ENCODE measurements at places on chromosomes 6 and 20.

GRCh38 chr20:45183084-45183483, 8.4 kb downstream of the PI3 start:
- DNase-seq: no peak

- DNase-seq: no peak
These were observed 175.1 kb downstream of the VEGFA start for GRCh38 chr6:43944908-43945767.

- DNase-seq: no peak
These were observed 170.6 kb downstream of the PHACTR1 start for GRCh38 chr6:12886961-12887775.

DNA sequence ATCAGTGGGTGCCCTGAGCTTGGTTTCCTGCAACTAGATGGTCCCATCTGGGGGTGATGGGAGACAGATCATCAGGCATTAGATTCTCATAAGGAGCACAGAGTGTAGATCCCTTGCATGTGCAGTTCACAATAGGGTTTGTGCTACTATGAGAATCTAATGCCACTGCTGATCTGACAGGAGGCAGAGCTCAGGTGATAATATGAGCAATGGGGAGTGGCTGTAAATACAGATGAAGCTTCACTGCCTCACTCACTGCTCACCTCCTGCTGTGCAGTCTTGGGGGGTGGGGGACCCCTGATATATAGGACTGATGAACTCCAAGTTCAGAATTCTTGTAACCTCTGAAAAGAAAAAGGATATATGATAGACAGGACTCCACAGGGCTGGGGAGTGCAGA, 108.0 kb downstream of the RIN2 start:
- no peak for DNase-seq

DNA sequence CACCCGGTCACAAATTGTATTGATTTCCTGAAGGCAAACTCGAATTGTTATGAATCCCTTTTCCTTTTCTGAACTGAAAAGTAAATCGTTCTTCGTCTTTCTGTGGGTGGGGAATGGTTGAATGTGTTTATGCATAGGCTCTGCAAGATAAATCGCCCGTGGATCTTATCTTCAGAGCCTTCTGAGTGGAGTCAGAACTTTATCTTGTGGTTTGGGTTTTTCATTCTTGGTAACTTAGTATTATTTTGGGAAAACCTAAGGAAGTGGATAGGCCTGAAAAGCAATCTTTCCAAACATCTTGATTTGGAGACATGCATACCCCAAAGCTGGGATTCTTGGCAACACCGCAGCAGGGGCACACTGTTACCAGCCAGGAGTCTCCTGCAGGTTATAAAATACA, 122.4 kb downstream of the MAP3K7 start:
- no peak for DNase-seq

DNA sequence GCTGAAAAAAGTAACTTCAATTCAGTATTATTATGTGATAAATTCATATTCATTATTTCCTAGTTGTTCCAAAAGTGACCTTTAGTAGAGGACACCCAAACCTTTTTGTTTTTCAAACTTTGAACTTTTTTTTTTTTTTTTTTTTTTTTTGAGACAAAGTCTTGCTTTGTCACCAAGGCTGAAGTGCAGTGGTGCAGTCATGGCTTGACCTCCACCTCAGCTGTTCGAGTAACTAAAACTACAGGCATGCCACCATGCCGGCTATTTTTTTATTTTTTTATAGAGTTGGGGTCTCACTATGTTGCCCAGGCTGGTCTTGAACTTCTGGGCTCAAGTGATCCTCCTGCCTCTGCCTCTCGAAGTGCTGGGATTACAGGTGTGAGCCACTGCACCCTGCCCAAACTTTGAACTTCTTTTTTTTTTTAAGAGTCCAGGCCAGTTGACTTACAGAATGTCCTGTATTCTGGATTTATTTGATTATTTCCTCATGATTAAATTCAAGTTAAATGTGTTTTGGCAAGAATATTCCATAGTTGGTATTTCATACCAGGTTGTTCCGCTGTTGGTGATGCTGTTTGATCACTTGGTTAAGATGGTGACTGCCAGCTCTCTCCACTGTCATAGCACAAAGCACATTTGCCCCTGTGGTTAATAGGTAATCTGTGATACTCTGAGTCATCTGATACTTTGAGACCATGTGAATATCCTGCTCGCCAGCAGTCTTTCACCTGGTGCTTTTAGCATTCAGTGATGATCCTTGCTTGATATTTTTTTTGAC, 48.0 kb downstream of the VAPB start:
- no peak for DNase-seq

DNA sequence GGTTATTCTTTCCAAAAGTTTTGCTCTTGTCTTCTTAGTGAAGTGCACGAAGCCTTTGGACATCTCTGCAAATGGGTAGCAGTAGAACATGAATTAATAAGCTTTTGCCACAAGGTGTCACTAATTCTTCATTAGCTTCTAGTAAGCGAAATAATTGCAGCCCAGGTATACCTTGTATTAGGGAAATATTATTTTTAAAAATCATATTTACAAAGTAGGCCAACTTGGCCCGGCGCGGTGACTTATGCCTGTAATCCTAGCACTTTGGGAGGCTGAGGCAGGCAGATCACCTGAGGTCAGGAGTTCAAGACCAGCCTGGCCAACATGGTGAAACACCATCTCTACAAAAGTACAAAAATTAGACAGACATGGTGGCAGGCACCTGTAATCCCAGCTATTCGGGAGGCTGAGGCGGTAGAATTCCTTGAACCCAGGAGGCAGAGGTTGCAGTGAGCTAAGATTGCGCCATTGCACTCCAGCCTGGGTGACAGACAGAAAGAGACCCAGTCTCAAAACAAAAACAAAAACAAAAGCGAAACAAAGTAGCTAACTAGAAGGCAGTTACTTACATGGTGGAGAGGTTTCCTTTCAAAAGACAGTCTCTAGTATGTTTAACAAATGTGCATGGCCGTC, 8.8 kb upstream of the RSPH3 start:
- no peak for DNase-seq

DNA sequence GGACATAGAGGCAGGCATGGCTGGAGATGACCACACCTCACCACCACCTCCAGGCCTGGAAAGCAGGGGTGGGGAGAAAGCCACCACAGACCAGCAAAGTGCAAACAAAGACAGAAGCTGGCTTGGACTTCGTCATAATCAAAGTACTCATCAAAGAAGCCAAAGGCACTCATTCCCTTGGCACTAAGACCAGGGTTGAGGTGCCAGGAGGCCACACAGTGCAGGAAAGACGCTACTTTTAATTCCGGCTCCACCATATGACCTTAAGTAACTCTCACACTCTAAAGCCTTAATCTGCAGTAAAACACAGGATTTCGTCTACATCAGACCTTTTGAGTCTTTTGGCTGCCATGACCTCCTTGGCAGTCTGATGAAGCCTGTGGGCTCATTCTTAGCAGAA, 123.1 kb downstream of the HIVEP2 start:
- no peak for DNase-seq

- no peak for DNase-seq
These were observed 131.7 kb upstream of the COL21A1 start for GRCh38 chr6:56378966-56379585.

- no peak for DNase-seq
These were observed 472 bp upstream of the PAQR8 start for GRCh38 chr6:52361414-52361944.

DNA sequence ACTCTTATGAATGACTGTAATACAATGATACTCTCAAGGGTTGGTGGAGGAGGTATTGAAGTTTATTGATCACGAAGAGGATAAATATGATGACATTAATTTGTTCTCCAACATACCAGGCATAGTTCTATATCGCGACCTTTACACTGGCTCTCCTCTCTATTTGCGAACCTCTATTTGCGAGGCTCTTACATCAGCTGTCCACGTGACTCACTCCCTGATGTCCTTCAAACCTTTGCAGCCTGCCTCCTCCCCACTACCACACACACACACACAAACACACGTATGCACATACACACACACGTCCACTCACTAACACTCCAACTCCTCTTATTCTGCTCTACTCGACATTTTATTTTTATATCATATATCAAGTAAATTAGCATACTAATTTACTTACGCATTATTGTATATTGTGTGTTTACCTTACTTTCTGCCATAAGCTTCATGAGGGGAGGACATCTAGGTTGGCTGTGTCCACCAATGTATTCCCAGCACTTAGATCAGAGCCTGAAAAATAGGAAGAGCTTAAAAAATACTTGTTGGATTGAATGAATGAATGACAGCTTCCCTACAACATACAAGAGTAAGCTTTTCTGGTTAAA, 53.3 kb upstream of the TNFRSF21 start:
- no peak for DNase-seq

- DNase-seq: no peak
These were observed 23.4 kb downstream of the ATRN start for GRCh38 chr20:3494218-3494617.

DNA sequence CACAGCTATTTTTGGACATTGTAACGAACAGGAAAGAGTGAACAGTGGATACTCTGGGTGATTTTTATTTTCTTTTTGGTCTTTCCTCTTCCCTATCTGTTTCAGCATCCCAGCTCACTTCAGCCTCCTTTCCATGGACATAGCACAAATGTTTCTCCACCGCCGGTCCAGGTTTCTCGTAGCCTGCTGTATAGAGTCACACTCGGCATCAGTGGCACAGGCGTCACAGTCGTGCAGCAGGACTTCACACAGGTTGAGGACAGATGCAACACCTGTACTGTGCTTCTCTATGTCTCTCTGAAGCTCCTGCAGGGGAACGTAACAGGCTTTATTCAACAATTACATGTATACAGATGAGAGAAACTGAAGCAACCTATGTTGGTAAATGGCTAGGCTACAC, 348.3 kb downstream of the ESR1 start:
- no peak for DNase-seq

DNA sequence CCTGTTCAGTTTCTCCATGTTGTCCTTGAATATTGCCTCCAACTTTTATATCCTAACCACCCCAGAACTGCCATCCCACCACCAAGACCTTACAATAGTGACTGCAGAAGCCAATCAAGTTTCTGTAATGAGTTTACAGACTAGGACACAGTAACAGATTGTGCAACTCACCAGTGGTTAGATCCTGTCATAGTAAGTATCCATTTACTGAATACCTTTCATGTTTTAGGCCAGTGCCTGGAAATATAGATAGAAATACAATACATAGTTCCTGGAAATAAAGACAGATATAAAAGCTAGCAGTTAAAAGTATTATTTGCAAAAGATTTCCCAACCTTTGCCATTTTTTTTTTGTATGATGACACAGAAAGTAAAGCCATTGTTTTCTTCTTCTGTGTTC, 471.8 kb upstream of the BTBD3 start:
- no peak for DNase-seq

GRCh38 chr20:49247169-49247723, 28.0 kb downstream of the DDX27 start:
- DNase-seq: no peak

DNA sequence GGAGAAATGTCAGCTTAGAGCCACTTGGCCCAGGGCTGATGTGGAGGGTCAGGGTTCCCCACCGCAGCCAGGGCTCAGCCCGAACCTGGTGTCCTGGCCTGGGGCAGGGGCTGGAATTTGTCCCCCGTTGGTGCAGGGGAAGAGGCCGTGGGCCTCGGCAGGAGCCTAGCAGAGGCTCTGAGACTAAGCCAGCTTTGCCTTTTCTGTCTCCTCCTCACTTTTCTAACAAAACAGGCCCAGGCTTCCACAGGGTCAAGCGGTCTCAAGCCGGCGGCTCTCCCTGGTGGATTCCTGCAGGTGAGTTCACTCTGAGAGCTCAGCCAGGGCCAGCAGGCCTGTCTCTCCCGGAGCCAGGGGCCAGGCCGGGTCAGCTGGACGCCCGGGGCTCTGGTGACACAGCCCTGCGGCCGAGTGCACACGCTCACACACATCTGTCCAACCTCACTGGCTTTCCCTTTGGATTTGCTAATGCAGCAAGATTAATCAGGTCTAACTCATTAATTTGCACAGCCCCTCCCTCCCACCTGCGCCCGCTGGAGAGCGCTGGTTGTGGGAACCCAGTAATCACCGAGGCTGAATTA, 2.9 kb upstream of the CHRNA4 start:
- DNase-seq: no peak

DNA sequence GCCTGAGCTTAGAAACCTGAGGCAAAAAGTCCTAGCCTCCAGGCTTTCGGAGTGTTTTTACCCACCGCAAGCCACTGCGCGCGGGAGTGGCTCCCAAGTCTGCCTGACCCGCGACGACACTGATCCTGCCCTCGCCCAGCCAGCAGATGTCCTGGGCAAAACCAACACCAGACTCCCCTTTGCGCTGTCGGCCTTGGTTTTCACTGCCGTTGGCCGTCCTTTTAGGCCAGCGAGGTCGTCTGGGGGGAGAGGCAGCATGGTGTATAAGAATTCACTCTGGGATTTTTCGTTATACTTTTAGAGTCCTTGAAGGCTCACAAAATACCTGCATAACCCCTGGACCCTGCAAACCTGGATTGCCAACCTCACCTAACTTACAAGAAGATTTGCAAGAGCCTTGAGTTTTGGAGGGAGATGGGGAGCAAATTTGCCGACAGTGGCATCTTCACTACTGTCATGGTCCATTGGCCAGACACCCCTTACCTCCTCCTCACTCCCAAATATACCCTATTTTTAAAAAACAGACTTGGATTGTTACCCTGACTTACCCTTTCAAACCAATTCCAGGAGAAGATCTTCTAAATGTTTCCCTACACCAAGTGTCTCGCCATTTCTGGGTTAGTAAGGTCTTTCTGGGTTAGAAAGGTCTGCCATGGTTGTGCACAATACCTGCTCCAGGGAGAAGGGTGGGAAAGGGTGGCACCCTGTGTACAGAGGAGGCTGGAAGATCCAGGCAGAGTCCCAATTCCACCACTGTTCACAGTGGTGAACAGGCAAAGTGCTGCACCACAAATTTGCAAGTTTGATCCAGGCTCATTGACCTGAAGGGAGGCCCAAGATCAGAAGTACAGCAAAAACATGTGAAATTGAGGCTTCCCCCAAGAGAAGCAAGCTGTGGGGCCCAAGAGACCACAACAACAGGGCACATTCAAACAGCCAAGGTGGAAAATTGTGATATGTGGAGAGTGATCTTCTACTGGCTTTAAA, 4.4 kb downstream of the FOXA2 start:
- DNase-seq: no peak

- no peak for DNase-seq
These were observed 42.8 kb downstream of the CDC5L start for GRCh38 chr6:44430326-44430725.

DNA sequence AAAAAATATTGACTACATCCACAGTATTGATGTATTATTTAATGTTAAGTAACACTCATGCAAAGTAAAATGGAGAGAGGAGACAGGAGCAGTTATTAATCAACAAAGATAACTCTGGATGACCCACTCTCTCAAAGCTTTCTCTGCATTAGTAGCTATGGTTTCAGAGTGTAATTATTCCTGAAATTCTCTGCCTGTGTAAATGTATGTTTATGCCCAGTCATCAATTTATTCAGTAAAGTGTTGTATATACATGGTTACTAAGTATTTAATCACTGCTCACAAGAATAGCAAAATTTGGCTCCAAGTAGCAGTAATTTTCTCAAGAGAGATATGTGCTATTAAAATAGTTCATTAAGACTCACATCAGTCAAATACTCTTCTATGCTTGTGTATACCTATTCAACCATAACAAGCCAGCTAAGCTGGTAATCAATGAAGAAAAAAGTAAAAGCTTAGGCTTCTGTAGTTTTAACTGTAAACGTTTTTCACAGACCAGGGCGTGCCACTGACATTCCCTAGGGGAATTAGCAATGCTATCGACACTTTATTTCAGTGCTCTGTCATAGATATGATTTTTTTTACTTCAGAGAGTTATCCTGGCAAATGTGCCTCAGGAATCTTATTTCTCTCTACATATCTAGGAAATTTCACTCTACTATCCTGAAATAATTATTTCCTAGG, 54.0 kb upstream of the RAB32 start:
- no peak for DNase-seq
